ENCODE measurements at places on chromosomes 7 and 10. TPM values are rescaled to one million over a fixed set of nuclear protein-coding genes. Genes with fewer than 3 reads are reported as not detected.

LRRTM3 gene
- not detected for total RNA-seq

ITIH5 gene
- total RNA-seq, result not detected

C7orf57 gene
- 1.2 TPM for total RNA-seq

SLC13A4 gene
- not detected for total RNA-seq

MKX gene
- total RNA-seq, result not detected

CREM gene
- 96.8 TPM for total RNA-seq

AGAP3 gene
- total RNA-seq, result 45.3 TPM

SH2B2 gene
- 0.90 TPM for total RNA-seq

OR2A1 gene
- total RNA-seq, result not detected

COL13A1 gene
- 114 TPM for total RNA-seq

TMEM139 gene
- not detected for total RNA-seq

ATRNL1 gene
- total RNA-seq, result 1.2 TPM

ENTPD1 gene
- not detected for total RNA-seq

HYAL4 gene
- not detected for total RNA-seq

KDM7A gene
- total RNA-seq, result 1.00 TPM

SLC29A4 gene
- total RNA-seq, result 1.1 TPM

DYNC1I1 gene
- total RNA-seq, result 2.7 TPM

GPR146 gene
- 1.1 TPM for total RNA-seq

SNCG gene
- total RNA-seq, result 3.9 TPM

UNC5B gene
- total RNA-seq, result 1.7 TPM

TACR2 gene
- total RNA-seq, result not detected

GUSB gene
- 19.2 TPM for total RNA-seq

NXPH1 gene
- not detected for total RNA-seq

FKBP9 gene
- 43.4 TPM for total RNA-seq

IL2RA gene
- total RNA-seq, result not detected

DYDC2 gene
- 0.53 TPM for total RNA-seq
